ENCODE measurements at places on chromosomes 11 and 22.

DNA sequence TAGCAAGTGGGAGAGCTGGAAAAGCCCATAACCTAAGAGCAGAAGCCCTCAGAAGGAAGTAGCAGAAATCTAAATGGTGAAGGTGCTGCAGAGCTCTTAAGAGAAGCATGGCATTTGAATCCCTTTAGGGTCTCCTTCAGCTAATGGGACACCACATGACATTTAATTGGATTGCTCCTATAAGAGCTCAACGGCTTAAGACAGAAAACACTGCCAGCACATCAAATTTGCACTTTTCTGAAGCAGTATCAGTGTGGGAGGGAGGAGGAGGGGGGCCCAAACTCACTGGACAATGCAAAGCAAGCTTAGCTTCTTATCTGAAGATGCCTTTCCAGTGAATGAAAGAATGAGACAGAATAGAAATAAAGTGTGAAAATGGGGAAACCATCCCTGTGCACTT is 287.9 kb upstream of the MTNR1B start:
- no peak for DNase-seq

- no peak for DNase-seq
Observed at GRCh38 chr11:101923554-101923953, 7.2 kb upstream of the ANGPTL5 start.

DNA sequence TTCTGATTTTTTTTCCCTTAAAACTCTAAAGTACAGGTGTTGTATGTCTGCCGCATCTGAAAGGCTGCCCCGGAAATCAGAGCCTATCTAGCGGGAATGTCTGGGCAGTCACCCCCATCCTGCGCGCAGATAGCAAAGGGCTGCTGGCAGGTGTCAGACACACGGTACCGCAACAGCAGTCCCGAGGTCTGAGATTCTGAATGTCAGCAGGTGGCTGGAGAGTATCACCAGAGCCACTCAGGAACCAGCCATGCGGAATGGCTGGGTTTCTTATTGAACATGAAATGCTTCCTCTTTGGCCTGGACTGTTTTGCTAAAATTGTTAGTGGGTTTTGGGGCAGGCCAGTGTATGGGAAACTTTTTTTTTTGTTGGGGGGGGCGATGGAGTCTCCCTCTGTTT is 53.3 kb downstream of the CERK start:
- DNase-seq = no peak

DNA sequence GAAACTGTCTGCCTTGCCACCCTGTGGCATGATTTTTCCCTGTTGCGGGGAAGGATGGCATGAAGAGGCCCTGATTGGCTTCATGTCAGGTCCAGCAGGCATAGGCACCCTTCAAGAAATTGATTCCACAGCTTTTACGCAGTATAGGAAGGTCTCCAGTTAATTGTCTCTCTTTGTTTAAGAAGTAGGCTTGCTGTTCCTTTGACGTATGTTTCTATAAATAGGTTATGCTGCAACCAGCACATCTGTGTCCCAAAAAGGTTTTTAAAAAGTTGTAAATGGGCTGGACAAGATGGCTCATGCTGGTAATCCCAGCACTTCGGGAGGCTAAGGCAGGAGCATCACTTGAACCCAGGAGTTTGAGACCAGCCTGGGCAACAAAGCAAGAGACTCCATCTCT is 62.6 kb downstream of the CD6 start:
- DNase-seq = no peak

DNA sequence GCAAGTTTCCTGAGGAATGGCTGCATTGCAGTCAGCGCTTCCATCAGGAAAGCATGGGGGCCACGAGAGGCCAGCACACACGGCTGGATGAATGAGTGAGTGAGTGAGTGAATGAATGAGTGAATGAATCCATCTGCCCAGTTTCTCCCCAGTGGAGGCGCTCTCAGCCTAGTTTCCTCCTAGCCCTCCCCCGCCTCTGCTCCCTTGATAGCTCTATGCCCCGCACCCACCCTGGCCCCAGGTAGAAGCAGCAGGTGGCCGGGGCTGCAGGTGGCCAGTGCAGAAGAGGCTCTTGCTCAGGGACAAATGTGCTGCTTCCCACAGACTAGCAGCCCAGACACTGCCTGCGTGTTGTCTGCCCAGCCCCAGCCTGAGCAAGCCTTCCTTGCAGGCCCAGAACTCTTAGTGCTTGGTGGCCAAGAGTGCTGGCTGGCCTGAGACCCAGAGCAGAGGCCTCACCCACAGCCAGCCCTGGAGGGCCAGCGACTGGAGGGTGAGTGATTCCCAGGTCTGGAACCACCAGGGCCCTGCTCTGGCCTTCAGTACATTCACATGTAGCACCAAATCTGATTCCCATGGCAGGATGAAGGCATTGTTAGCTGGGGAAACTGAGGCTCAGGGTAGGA is 31.1 kb upstream of the PDGFB start:
- DNase-seq = no peak

- no peak for DNase-seq
Observed at GRCh38 chr11:112724496-112724790, 236.8 kb upstream of the NCAM1 start.

DNA sequence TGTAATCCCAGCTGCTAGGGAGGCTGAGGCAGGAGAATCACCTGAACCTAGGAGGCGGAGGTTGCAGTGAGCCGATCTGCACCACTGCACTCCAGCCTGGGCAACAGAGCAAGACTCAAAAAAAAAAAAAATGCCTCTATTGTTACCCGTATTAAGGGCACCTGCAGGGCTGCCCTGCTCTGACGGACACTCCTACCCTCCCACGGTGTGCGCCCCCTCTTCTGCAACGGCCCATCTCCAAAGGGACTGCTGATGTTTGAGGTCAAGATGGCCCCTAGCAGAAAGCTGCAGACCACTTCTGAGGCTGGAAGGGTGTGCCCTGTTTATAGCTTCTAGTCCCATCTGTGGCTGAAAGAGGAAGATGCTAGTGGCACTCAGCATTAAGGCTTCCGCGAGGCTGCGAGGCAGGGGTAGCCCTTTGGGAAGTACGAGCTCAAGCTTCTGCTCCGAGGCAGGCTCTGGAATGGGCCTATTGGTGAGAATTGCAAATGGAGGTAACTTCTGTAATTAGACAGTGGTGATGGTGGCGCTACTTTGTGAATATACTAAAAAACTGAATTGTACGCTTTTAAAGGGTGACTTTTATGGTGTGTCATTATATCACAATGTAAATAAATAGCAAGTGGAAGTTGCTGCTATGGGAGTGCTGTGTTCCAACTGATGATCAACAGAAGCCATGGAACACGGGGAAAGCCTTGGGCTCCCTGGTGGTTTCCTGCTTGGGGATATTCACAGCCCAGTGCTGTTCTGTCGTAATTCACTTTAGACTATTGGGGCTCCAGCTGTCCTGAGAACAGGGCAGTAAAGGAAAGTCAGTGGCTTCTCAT is 24.3 kb downstream of the ARFGAP2 start:
- no peak for DNase-seq

- no peak for DNase-seq
Observed at GRCh38 chr11:117187428-117187798, 8.9 kb downstream of the SIDT2 start.

GRCh38 chr22:44893731-44894080 is 116.1 kb downstream of the PHF21B start:
- no peak for DNase-seq

GRCh38 chr11:24531528-24531927 is 34.7 kb downstream of the LUZP2 start:
- no peak for DNase-seq

DNA sequence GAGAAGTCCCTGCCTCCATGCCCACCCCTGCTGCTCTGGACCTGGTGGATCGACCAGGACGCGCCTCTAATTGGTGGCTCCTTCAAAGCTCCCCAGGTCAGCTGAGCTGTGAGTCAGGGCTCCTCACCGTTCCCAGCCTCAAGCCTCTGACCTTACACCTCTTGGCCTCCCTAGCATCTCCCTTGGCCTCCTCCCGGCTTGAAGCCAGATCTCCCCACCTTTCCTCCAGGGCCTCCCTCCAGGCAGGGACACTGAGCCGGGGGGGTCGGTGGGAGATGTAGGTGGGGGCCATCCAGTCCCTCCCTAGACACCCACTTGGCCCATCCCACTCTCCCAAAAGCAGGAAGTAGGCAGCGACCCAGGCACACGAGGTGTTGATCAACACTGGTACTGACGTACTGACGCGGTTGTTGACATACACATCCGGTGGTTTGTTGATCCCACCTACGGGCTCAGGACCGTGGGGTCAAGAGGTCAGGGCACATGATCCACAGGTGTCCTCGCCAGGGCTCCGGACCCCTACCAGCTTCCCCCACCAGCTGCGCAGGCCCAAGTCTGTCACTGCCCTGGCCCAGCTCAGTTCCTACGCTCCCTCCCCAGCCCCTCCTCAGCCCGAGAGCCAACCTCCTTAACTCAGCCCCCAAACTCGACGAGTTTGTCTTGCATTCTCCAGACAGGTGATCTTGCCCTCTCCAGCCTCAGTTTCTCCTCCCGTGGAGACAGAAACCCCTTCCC is 802 bp downstream of the ATG2A start:
- DNase-seq = no peak

GRCh38 chr11:93532281-93532789 is 10.9 kb downstream of the SMCO4 start:
- no peak for DNase-seq

DNA sequence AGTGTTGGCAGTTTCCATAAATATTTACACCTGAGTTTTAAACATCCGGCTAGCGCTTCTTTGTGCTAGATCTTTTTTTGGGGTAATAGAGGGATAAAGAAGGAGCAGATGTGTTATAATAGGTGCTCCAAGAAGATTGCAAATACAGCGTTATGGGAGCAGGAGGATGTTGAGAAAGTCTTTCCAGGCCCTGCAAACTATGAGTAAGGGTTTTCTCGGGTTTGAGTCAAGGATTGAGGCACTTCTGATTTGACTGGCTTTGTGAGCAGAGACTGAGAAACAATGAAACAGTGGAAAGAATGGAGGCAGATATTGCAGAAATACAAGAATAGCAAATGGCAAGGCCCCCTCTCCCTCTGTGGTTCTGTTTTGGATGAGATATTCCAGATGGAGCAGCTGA is 155.0 kb upstream of the TIMP3 start:
- no peak for DNase-seq

GRCh38 chr11:15843309-15843872 is 513.0 kb downstream of the SOX6 start:
- DNase-seq = no peak

DNA sequence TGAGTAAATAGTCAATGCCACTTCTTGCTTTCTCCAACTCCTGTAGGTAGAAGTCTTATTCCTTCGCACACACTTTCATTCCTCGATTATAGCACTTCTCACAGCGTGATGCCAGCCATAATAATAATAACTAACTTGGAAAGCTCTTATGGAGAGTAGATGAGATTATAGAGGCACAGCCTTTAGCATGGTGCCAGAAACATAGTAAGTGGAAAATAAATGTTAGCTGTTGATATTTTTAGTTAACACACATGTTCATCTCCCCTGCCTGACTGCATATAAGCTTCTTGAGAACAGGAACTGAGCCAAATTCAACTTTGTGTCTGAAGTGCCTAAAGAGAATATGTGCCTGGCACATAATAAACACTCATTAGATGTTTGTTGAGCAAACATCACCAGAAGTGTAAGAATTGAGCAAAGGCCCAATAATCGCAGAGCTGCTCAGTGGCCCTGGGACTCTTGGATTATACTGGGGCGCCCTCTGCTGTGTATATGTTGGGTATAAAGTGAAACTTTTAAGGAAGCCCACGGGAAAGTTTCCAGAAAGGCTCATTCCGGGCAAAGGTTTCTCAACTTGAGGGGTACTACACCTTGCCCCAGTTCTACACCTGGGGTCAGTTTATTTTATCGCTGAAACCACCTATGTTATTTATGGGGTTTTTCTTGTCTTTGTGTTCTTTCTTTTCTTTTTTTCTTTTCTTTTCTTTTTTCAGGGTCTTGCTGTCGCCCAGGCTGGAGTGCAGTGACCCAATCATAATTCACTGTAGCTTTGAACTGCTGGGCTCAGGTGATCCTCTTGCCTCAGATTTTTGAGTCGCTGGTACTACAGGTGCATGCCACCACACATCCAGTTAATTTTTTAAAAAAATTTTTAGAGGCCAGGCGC is 22.3 kb downstream of the SLN start:
- peak; percentile 6 for DNase-seq

DNA sequence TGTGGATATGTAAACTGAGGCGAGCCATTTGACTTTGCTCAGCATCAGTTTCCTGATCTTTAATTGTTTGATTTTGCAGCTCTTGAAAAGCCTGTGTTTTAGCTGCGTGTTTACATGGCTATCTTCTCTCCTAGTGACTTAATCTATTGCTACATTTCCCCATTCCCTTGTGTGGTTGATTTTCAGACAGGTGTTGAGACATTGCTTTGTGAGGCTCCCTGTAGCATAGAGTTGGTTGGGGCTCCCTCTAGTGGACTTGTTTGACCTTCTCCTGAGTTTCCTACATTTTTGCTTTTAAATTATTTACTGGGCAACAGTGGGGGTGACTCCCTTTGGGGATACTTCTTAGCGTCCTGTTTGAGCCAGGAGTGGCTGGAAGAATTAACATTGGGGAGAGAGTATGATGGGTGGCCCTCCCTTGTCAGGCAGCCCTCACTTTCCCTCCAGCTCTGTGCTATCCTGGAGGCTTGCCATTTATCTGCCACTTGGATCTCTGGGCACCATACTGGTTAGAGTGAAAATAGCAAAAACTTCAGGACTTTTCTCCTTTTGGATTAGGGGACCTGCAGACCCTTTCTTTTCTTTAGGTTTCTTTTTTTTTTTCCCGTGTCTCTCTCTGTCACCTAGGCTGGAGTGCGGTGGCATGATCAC is 9.2 kb upstream of the CBL start:
- DNase-seq = peak; percentile 33
